ENCODE measurements at places on chromosomes 1 and 21.

- DNase-seq: no peak
These were observed 14.1 kb upstream of the MYOG start for GRCh38 chr1:203099805-203100515.

DNA sequence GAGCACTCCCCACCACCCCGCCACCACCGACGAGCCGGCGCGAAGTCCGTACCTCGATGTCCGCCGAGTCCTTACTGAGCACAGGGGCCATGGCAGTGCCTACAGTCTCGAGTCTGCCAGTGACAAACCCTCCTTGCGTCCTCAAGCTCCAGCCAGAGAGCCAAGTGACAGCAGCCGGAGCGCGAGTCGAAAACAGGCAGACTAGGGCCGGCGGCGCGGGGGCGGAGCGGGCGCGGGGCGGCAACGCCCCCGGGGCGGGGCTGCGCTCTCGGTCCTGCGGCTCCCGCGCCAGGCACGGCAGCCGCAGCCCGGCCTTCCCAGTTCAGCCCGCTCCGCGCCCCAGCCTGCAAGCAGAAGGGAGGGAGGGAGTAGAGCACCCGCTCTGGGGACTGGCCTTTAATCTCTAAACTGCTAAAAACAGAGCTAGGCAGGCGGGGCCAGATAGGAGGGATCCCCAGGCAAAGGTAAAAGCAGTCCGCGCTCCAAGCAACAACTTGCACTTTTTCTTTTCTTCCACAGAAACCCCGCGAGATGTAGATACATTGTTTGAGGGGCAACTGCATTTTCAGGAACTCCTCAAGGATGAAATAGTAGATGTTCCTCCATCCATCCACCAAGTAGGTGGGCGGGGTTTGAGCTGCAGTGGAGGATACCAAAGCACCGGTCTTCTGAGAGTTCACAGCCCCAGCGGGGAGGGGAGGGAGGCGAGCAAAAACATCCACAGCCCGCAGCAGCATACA is at the start of gene DPYD:
TSS of gene DPYD (minus strand) at position 203 of the 740 bp plus-strand sequence. CDS start at position 91, 112 bp downstream.
- peak; percentile 41 for DNase-seq

DNA sequence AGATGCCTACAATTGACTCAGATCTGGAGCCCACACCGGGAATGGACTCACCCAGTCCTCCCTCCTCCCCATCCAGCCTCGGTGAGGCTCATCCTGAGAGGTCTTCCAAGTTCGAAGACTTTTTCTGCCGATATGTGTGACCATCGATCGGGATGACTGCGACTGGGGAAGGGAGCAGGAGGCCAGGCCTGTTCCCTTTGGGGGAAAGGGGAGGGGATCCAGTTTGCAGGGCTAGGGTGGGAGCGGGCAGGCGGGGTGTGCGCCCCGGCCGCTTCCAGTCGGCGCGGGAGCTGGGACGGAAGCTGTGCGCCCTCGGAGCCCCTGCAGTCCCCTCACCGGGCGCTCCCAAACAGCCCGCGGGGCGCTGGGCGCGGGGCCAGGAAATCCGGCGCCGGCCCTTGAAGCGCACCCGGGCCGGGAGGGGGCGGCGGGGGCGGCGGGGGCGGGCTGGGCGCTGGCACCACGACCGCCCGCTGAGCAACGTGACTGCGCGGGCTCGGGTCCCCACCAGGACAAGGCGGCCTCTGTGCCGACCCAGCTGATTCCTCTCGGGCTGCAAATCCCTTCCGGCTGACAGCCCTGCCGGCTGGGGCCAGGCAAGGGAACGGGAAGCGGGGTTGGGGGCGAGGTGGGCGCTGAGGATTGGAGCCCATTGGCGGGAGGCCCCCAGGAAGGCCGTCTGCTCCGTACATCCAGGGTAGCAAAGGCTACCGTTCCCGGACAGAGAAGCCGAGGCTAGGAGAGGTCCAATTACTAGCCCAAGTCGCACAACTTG is 103.9 kb downstream of the EBNA1BP2 start:
- DNase-seq: no peak

DNA sequence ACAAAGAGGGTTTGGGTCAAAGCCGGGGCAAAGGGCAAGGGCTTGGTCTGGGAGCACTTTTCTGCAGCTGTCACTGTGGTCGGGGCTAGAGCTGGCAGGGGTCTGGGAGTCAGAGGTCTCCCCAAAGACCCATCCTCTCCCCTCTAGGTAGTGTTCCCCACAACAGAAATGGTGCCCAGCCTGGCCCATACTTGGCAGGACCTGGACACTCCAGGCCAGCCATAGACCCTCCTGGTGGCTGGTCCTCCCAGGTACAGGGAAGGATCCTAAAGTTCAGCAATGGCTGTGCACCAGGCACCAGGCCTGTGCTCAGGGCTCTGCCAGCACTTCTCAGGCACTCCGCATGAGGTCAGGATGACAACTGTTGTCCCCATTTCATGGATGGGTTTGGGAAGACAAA is 11.0 kb downstream of the ESPN start:
- DNase-seq: no peak

- DNase-seq: no peak
These were observed 11.2 kb downstream of the PLA2G2F start for GRCh38 chr1:20150326-20150705.

GRCh38 chr1:164562061-164562460 is 3.1 kb downstream of the PBX1 start:
- no peak for DNase-seq

DNA sequence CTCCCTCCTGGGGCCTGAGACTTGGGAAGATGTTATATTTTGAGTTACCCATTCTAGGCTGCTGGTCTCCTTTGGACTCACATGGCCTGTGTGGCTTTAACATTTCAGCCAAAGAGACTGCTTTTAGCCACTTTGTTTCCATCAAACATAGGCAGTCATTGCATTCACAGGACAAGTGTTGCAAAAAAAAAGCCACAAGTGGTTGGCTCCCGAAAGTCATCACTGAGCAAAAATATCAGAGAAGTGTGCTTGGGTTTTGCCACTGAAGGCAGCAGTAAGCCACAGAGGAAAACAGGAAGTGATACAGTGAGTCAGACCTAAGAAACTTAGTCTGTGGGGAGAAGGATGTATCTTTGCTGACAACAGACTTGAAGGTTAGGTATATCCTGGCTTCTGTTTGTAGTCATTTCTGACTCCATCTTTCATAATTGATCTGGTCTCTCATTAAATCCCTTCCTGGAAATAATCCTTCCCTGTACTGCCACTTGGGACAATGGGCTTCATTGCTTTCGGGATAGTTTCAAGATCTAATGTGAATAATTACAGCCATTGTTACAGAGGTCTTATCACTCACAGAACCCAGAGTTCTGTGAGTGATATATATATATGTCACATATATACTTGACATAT is 80.9 kb downstream of the COLGALT2 start:
- no peak for DNase-seq
